Mammary epithelial cell (primary cell): ENCODE measurements at places on chromosomes 5 and 9.
A peak's percentile ranks its signal among the peaks of the same experiment; 100 is the strongest.

DNA sequence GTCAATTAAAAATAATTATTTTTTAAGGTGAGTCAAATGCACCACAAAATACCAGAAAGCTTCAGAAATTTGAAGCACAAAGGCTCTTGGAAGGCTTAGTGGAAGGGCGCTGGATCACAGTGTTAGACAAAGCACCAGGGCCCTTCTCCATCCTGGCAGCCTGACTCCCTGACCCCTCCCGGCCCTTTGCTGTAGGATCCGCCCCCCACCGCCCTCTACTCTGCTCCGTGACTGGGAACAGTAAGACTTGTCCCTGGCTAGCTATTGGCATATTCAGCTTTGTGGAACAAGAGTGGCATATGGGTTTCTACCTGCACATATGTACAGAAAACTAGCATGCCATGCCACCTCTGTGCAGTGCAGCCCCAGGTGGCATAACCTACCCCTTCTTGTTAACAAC is 222.1 kb downstream of the SYK start:
- DNase-seq: no peak

GRCh38 chr5:43664501-43665040 is 61.6 kb downstream of the NNT start:
- no peak for DNase-seq

DNA sequence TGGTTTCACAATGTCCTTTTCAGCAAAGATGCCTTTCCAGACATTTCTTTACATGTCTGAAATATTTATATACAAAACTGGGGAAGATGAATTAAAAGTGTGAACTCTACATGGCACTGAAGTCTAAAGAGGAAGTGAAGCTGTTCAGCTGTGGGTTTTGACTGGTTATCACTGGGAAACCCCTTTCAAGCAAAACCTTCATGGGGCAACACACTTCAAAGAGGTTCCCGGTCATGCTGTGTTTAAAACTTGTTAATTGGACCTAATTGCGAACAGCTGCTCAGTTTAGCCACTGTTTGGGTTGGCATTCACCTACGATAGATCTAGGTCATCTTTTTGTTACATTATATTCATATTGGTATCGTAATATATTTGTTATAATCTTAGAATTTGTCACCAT is 20.0 kb upstream of the GDNF start:
- DNase-seq: no peak

DNA sequence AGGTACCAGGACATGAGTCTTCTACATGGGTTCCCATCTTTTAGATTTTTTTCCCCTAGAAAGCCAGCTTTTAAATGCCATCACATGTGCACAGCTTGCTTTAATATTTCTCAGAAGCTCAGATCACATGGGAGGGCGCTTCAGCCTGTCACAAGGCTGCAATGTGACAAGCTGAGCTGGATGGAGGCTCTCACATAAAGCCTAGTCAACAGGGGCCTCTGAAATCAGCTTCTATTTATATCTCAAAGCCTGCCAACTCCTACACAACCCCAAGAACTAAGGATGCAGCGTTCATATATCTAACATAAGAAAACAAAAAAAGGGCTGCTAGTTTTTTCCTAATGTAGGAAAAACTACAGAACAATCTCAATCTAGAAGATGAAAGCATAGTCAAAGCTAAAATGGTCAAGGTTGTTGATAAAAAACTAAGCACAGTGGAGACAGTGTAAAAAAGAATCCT is 2.3 kb downstream of the ZFAND5 start:
- peak; percentile 53 for DNase-seq
